ENCODE measurements at places on chromosomes 6 and 20. TPM values are rescaled to one million over a fixed set of nuclear protein-coding genes. Genes with fewer than 3 reads are reported as not detected.

PPIL6 gene
- 2.1 TPM for total RNA-seq

TRIM15 gene
- total RNA-seq: not detected

GSTA3 gene
- total RNA-seq: not detected

HMGCLL1 gene
- 0.24 TPM for total RNA-seq

DEK gene
- 96.1 TPM for total RNA-seq

STX11 gene
- total RNA-seq: 3.2 TPM

CDSN gene
- total RNA-seq: not detected

NTSR1 gene
- 0.49 TPM for total RNA-seq

OTOR gene
- not detected for total RNA-seq

BHLHE23 gene
- not detected for total RNA-seq

CCN5 gene
- total RNA-seq: 59.2 TPM

PHACTR1 gene
- total RNA-seq: 9.7 TPM

KCNK5 gene
- total RNA-seq: not detected

TNF gene
- total RNA-seq: 0.16 TPM

PPP1R3G gene
- total RNA-seq: 6.2 TPM

ELOVL4 gene
- total RNA-seq: 7.6 TPM

HFE gene
- total RNA-seq: 25.2 TPM

TRIM40 gene
- not detected for total RNA-seq

RBBP8NL gene
- total RNA-seq: not detected

TP53TG5 gene
- not detected for total RNA-seq

ACAT2 gene
- 50.0 TPM for total RNA-seq

SAPCD1 gene
- total RNA-seq: 0.61 TPM

Data from hair follicle dermal papilla cell (primary cell).